IMR-90 (cell line): ENCODE measurements at places on chromosomes 3 and 15.
A peak's percentile ranks its signal among the peaks of the same experiment; 100 is the strongest.

- peak; percentile 23 for DNase-seq
Observed at GRCh38 chr15:52193791-52194190, 2.6 kb upstream of the GNB5 start.

DNA sequence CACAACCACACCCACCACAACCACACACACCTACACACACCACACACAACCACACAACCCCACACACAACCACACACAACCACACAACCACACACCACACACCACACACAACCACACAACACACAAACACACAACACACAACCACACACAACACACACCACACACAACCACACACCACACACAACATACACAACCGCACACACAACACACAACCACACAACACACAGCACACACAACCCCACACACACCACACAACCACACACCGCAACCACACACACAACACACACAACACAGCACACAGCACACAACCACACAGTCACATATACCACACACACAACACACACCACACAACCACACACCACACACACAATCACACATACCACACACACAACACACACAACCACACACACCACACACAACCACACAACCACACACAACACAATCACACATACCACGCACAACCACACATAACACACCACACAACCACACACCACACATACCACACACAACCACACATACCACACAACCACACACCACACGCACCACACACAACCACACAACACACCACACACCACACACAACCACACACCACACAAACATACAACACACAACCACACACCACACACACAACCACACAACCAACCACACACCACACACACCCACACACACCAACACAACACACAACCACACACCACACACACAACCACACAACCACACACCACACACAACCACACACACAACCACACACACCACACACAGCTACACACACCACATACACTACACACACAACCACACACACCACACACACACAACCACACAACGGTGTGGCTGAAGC, 23.7 kb downstream of the CPN2 start:
- peak; percentile 29 for DNase-seq

- peak; percentile 82 for DNase-seq
Observed at GRCh38 chr15:38554354-38554753, 10.3 kb downstream of the RASGRP1 start.

GRCh38 chr3:148896062-148896461, 31.0 kb downstream of the CPA3 start:
- peak; percentile 54 for DNase-seq

GRCh38 chr3:53694046-53694445, 152.2 kb downstream of the CHDH start:
- DNase-seq, result no peak
